Activated CD4-positive, alpha-beta T cell treated with anti-CD3 and anti-CD28 coated beads for 36 hours (primary cell): ENCODE measurements at places on chromosomes 16 and 17.
A peak's percentile ranks its signal among the peaks of the same experiment; 100 is the strongest.

- no peaks in the 10 kb centered on the region for H3K27me3 ChIP-seq
- H3K4me3 ChIP-seq = no peak overlapping the region
- DNase-seq = no peak
- H3K4me1 ChIP-seq = peaks cover 2% of the 10 kb centered on the region
These were observed 38.4 kb downstream of the UTP18 start for GRCh38 chr17:51298508-51299371.

DNA sequence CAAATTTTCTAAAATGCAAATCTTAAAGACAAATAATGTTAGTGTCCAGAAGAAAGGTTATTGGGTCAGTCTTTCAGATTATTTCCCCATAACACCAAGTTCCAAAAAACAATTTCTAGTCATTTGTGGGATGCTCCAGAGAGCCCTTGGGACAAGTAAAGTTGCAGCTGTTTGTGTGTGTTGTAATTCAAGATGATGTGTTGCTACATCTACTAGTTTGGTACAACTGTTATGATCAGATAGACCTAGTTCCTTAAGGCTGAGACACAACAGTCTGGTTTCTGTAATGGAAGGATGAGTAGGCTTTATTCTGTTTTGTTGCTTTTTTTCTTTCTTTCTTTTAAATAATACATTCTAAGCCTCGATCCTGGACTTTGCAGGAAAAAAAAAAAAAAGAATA is 41.9 kb downstream of the PIGL start:
- peaks cover 14% of the 10 kb centered on the region for H3K36me3 ChIP-seq
- H3K4me1 ChIP-seq = peaks cover 3% of the 10 kb centered on the region
- no peak for DNase-seq

DNA sequence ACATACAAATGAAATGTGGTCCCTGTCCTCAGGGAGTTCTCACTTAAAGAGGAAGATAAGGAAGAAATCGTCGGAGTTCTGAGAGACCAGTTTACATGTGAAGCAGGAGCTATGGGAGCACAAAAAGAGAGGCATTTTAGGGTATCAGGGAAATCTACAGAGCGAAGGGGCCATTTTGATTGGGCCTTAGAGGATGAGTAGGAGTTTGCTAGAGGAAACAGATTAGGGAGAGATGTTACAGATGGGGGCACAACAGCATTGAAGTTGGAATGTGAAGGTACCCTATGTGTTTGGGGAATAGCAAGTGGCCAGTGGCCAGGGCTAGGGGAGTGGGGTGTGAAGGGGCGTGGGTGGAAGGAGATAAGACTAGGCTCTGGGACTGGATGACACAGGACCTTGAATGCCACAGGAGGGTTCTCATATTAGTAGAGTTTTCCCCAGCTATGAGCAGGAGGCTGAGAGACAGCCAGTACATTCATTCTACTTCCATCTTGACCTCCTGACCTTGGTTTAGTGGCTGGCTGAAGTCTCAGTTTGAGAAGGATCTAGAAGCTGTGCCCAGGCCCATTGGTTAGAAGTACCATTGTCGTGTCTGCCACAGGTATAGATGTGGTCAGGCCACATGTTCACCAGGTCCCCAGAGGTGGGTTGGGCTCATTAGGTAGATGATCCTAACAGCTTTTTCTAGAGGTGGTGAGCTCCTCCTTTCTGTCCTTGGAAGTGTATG is 34.8 kb downstream of the CPNE2 start:
- no peak for DNase-seq
- no peaks in the 10 kb centered on the region for H3K36me3 ChIP-seq
- H3K27ac ChIP-seq = peak overlapping the region; percentile 40
- no peak overlapping the region for H3K4me3 ChIP-seq
- no peaks in the 10 kb centered on the region for H3K27me3 ChIP-seq

GRCh38 chr17:14015271-14015670 is 54.0 kb upstream of the COX10 start:
- no peaks in the 10 kb centered on the region for H3K36me3 ChIP-seq
- H3K27me3 ChIP-seq = peaks cover 2% of the 10 kb centered on the region
- H3K4me1 ChIP-seq = peaks cover 9% of the 10 kb centered on the region

DNA sequence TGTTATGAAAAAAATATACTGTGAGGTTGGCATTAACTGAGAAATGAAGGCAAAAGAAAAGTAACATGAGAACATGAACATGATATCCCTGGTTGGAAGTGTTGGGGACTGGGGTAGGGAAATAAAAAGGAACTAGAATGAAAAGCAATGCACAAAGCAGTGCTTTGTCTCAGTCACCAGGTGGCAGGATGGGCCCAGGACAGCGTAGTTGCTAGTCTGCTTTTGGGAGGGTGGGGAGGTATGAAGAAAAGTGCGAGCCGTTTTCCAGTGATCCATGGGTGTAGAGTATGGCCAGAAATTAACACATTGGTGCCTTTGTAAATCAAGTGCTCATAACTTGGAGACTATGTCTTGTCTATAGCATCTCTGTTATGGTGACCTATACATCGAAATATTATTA is 662.5 kb upstream of the SALL1 start:
- no peak overlapping the region for H3K4me3 ChIP-seq
- H3K4me1 ChIP-seq = no peaks in the 10 kb centered on the region
- no peaks in the 10 kb centered on the region for H3K27me3 ChIP-seq
- no peaks in the 10 kb centered on the region for H3K36me3 ChIP-seq
